ENCODE measurements at places on chromosomes 7 and 10.

DNA sequence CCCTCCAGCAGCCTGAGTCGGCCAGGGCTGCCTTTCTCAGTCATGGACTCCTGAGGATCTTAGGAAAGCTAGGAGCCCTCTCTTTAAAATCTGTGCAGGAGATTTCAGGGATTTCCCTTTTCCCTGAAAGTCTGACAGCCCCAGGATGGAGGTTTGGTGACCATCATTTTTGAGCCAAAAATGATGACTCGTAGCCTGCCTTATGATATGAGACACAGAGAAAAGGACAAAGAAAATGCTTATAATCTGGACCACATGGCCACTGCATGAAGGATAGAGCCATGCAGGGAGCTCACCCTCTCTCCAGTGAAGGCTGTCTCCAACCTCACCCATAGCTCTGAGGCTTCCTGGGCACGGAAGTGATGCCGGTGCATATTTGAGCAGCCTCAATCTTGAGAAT lies 106.6 kb upstream of the CHST15 start:
- DNase-seq = no peak

- DNase-seq = no peak
Observed at GRCh38 chr7:85924062-85924461, 719.6 kb upstream of the GRM3 start.

- no peak for DNase-seq
Observed at GRCh38 chr7:75662579-75663301, 76.0 kb downstream of the HIP1 start.

- DNase-seq = peak; percentile 54
Observed at GRCh38 chr10:34655286-34656170, 159.6 kb downstream of the PARD3 start.

- DNase-seq = no peak
Observed at GRCh38 chr10:10892290-10892875, 125.3 kb upstream of the CELF2 start.

DNA sequence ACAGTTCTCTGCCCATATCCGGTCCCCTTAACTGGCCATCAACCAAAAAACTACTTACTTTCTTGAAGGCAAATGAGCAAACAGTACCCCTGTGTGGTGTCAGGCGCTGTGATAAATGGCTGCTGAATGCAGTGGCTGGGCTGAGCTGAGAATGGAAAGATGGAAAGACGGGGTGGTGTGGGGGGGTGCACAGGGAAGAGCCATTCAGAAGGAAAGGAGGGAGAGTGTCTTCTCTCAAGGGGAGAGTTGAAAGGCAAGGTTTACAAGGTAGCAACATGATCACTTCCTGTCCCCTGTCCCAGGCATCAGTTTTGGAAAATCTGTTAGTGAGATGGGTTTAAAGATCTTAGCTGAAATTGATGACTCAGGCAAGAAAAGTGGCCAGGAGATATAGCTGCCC lies 22.5 kb downstream of the EMX2 start:
- no peak for DNase-seq

DNA sequence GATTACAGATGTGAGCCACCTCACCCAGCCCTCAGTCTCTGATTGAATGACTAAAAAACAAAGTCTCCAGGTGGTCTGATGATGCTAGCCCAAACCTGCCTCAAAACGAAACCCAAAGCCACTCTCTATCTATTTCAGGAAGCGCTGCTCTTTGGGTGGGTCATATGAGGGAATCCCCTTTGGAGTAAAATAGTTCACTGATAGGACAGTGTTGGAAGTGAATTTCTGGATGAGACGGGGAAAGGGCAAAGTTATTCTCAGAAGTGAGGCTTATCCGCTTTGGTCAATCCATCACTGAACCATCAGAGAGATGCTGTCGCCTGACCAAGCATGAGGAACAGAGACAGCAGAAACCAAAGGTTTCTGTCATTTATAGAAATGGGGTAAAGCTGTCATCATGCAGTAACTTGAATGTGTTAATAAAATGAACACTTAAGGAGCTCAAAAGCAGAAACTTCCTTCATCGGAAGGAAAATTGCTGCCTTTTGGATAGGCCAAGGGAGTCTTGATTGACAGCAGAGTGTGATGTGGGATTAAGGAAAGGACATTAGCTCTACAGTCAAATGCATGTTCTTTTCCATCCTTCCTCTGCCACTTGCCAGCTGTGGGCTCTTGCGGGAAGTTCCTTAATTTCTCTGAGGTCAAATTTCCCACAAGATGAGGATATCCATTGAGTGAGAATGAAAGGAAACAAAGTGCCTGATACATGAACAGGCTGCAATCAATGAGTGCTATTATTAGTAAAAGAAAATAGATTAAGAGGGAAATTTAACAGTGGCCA lies 64.9 kb upstream of the C1QL3 start:
- DNase-seq = no peak

GRCh38 chr7:52876402-52876801 lies 159.0 kb upstream of the POM121L12 start:
- DNase-seq = no peak

DNA sequence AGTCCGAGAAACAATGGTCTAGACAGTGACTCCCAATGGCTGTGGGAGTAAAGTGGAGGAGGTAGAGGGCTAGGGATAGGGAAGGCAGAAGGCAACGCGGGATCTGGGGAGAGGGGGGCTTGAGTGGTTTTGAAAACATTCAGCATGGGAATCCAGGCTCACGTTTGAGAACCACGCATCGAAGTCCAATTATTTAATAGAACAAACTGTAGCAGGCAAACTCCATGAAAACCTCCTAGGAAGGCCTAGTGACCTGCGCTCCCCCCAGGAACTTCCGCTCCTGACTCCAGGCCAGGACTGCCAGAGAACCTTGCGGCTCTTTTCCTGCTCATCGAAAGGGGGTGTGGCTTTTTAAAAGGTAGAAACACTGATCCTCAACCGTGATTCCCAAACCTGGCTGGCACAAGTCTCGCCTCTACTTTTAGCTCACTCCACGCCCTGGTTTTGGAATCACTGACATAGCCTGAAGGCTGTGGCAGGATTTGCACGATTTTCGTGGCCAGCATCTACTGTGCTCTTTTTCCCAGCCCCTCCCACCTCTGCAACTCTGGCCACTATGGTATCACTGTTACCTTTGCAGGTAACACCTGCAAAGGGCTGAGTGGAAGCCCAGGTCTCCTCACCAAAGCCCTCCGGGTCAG lies 43.4 kb downstream of the MYOF start:
- DNase-seq = peak; percentile 89

- no peak for DNase-seq
Observed at GRCh38 chr7:28830846-28831245, 127.3 kb downstream of the TRIL start.

GRCh38 chr7:110774071-110774470 lies 316.9 kb upstream of the LRRN3 start:
- DNase-seq = no peak

DNA sequence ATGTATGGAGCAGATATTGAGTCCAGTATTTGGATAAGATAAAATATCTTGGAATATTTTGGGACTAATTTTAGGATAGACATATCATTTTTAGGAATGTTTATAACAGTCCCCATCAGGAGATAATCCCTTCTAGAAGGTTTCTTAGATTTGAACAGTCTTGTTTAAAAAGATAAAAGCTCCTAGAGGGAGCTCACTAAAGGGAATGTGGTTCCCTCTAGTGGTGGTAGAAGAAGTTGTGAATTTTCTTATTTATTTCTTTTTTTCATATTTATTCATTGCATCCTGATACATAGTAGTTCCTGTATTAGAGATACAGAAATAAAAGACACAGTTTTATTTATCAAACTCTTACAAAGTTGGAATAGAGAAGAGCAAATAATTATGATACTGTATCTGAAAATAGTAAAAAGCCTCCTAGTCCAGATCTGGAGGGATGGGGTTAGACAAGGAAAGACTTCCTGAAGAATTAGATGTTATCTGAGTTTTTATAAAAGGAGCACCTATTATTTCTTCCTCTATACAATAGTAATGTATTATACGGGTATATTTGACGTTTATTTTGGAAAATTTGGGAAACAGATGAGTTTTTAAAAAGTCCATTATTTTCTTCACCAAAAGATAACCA lies 24.5 kb upstream of the KLF14 start:
- DNase-seq = peak; percentile 69

DNA sequence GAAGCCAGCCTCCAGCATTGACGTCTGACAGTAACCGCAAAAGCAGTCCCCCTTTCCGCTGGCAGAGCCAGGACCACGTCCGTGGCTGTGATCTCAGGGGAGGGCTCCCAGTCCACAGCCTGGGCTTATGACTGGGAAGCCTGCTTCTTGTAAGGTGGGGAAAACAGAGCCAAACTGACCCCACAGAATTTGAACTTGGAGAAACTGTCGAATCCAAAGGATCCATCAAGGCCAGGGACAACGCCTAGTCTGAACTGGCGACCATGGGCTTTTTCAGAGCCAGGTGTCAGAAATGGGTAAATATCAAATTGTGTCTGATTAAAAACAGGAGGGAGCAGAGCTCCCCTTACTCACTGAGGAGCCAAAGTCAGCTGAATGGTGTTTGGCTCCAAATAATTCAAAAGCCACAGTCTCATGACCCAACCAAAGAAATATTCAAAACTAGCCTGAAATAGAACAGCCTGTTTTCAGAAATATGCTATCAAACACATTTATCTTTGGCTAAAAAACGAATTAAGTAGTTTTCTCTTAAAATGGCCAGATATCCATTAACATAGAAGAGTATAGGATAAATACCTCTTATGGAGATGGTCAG lies 751.4 kb upstream of the GALNT17 start:
- DNase-seq = no peak

DNA sequence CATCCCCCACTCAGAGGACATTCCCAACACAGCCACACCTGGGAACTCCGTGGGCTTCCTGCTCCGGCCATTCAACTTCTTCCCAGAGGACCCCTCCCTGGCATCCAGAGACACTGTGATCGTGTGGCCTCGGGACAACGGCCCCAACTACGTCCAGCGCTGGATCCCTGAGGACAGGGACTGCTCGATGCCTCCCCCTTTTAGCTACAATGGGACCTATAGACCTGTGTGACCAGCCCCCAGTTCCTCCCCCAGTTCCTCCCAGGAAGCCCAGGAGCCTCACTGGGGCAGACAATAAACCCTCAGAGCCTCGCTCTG lies 8.6 kb downstream of the AOC1 start:
- DNase-seq = no peak

- peak; percentile 52 for DNase-seq
Observed at GRCh38 chr7:106367018-106367420, 82.2 kb upstream of the NAMPT start.

DNA sequence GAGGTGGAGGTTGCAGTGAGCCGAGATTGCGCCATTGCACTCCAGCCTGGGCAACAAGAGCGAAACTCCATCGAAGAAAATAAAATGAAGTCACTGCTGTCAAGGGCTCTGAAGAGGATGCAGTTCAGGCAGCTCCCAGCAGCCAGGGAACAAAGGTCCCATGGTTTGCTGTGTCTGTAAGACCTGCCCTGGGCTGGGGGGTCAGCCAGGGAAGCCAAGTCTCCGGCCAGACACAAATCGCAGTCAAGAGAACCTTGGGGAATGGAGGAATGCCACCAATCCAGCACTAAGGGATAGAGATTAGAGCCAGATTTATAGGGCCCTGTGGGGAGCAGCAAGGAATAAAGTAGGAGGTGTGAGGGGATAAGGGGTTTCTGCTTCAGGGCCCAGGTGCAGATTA lies 28.9 kb upstream of the VSIR start:
- no peak for DNase-seq

DNA sequence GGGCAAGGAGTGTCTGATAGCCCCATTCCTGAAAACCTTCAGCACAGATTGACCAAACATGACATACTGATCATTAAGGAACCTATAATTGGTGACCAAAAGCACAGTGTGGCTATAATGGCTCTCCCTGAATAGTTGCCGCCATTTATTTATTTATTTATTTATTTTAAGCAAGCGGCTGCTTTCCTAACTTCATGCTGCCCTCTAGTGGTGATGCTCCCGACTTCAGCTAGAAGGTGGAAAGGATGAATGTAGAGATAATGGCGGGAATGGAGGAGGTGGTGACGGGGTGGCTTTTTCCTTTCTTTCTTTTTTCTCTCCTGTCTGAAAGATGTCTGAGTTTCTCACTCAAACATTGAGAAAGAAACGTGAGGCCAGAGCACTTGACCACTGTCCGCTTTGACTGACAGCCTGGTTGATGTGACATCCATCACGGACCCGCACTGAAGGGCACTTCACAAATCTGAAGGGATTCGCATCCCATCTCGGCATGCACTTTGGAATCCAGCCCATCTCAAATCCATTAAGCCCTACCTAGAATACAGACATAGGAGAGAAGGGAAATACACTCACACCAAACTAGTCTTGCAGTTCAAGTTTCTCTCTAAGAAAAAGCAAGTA lies 1090.1 kb downstream of the KCNMA1 start:
- DNase-seq = peak; percentile 73

DNA sequence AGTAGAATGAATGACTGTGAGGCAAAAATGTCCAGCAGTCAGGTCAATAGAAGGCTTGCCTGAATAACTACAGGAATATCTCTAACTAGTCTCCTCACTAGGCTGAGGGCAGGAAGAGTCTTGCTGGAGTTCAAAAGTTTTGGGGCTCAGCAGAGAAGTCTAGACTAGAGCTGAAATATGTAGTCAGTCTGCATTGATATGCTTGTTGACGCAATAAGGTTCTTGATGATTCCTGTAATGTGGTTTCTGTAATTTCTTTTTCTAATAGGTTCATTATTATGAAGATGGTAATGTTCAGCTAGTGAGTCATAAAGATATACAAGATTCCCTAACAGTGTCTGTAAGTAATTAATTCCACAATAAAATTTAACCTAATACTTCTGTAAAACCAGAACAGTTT lies 41.5 kb upstream of the ST7 start:
- no peak for DNase-seq

- DNase-seq = no peak
Observed at GRCh38 chr7:150447966-150448788, 2.3 kb upstream of the GIMAP8 start.

GRCh38 chr7:15326044-15326644 lies 235.7 kb downstream of the AGMO start:
- DNase-seq = peak; percentile 63

- no peak for DNase-seq
Observed at GRCh38 chr7:6254866-6255265, 17.6 kb downstream of the CYTH3 start.

DNA sequence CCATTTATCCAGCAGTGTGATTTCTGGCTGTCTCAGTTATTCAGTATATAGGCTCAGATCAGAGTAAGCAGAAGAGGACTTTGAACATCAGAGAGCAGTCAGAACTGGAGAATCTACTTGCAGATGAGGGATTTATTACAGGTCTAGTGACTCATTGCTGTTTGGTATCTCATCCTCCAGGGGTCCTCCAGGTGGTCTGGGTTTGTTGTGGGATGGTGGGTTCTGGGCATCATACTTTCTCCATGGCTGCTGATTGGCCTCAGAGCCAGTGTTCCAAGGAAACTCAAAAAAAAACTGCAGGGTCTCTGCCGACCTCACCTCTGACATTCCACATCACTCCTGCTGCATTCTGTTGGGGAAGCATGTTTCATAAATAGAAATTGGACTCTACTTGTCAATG lies 214.8 kb downstream of the CNTNAP2 start:
- no peak for DNase-seq

- DNase-seq = no peak
Observed at GRCh38 chr7:102860351-102860811, 52.4 kb upstream of the LRRC17 start.

DNA sequence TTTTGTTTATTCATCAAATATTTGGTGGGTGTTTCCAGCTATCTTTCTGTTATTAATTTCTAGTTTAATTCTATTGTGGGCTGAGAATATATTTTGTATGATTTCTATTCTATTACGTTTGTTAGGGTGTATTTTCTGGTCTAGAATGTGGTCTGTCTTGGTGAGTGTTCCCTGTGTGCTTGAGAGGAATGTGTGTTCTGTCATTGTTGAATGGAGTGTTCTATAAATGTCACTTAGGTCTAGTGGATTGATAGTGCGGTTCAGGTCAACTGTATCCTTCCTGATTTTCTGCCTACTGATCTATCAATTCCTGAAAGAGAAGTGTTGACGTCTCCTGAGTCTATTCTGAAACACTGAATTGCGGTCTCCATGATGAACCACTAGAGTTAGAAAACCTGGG lies 8.5 kb downstream of the HTRA1 start:
- no peak for DNase-seq
